ENCODE measurements at places on chromosomes 11 and 22. TPM values are rescaled to one million over a fixed set of nuclear protein-coding genes. Genes with fewer than 3 reads are reported as not detected.

DNA sequence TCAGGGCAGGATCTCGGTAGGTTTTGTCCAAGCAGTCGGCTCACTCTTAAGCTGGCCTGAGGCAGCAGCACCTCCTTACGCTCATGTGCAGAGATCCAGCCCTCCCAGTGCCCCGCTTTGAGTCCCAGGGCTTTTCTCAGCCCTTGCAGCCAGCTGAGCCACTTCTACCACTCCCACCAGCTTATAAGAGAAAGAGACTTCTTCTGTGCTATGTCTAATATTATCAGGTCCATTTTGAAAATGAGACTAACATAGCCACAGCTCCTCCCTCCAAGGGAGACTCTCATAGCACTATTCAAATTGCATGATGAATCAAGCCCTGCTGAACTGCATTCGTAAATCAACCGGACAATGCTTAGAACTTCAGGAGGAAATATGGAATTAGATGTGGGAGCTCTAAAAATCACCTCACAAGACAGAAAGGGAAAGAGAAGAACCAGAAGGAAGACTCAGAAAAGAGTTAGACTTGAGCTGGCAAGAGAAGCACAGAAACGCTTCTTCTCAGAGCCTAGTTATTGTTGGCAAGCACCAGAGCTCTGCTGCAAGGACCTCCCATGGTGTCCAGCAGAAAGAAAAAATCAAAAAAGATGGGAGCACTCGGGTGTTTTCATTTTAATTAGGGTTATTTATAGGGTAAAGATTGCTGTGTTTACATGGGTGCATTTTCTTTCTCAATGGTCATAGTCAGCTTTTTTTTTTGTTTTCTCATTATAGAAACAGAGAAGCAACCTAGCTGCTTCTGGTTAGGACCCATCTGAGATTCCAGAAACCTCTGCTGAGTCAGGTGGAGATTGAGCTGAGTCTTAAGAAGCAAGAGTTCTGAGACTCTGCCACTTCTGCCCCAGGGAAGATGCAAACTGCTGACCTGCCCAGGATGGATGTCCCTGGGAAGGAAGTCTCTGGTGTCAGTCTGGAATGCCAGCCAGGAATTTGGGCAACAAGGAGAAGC, 181.4 kb downstream of the ETS1 start:
- DNase-seq, result no peak

DNA sequence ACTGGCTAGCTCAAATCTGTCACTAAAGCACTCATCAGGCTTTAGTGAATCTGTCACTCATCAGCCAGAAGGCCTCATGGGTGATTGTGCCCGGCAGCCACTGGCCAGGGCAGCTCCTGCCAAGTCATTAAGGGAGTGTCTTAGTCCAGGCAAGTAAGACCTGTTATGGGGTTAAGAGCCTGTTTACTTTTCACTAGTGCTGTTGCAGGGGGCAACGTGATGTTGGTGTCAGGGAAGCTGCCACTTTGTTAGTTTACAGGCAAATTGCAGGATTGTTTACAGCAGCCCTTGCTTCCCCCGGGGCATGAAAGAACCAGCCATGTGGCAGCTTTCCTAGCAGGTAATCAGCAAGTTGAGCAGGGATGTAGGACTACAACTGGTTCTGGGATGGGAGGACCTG, 155.6 kb upstream of the NCAM1 start:
- DNase-seq, result peak; percentile 57

DNA sequence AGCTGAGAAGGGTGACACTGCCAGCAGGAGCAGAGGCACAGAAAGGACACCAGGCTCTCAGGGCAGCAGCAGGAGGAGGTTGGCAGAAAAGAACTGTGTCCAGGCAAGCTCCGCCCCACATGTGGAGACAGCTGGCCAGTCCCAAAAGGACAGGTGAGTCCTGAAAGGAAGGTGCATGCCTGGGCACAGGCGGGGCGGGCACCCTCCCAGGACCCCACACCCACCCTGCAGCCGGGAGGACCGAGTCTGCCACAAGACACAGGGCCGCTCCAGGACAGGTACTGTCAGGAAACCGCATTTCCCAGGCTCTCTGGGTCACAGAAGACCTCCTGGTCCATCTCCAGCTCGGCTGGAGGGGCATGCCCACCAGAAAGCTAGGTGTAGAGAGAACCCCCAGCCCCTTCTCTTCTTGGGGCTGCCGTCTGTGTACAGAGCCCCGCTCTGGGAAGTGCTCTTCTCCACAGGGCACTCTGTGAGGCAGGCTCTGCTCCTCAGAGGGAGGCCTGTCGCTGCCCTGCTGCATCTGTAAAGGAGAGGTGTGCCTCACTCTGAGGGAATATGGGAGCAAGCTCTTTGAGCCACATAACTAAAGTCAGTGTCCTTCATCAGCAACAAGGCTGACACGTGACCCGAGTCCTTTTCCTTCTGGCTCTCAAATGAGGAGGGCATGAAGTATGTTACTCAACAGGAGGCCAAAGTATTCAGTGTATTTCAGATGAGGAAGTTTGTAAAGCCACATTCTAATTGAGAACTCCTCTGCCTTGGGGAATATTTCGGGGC, 50.5 kb downstream of the CLTCL1 start:
- no peak for DNase-seq

- DNase-seq, result peak; percentile 93
Measured at GRCh38 chr11:22875869-22876473, 15.7 kb upstream of the CCDC179 start.

- no peak for DNase-seq
Measured at GRCh38 chr11:61442616-61443015, 12.7 kb downstream of the SDHAF2 start.

DNA sequence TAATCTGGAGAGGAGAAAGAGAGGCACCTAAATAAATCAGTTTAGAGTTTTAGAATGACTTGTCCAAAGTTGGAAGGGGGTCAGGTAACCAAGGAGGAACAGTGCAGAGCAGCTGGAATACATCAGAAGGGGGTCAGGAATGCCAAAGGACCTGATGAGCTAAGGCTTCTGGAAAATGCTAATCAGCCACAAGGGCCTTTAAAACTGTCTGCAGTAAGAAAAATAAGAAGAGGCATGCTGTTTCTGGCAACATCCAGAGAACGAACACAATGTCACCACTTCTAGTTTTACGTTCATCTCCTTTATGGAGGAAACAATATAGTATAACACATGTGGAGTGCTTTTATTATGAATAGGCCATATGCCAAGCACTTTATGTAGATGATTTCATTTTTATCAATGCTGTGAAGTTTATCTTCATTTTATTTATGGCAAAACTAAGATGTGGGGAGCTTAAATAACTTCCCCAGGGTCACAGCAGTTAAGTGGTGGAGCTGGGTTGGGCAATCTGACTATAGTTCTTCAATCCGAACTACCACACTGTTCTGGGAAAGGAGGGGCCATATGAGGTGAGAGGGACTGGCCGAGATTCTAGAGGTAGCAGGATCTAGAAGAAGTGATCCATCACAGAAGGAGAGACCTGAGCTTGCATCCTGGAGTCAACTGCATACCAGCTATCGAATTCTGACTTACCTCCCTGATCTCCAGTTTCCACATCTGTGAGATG, 22.6 kb downstream of the ACO2 start:
- DNase-seq, result peak; percentile 43

GRCh38 chr22:22414266-22414665, 94.3 kb downstream of the ZNF280B start:
- no peak for DNase-seq

- peak; percentile 40 for DNase-seq
Measured at GRCh38 chr11:8732748-8733241, 50.2 kb downstream of the RPL27A start.

DNA sequence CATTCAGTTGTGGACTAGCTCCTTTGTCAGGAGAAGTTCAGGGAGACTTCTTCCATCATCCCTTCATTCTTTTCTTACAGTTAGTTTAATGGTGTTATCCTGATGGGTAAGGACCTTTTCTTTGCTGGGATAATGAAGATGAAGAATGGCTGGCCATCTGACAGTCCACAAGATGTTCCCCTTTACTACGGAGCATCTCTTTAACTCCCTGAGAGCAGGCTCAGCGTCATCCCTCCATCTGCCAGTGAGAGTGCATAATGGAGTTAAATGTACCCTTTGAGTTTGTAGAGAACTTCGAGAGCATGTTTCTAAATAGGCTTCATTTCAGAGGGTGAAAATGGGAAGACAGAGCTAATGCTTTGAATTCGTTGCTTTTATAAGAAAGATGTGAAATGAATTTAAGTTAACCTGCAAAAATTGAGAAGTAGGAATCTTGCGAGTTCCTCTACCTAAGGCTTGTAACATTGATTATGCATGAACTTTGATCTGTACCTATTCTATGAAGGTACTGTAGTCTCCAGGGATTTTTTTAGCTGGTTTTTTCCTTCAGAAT, 1.7 kb downstream of the EP300 start:
- DNase-seq, result no peak

GRCh38 chr11:30196400-30197206, 34.2 kb upstream of the FSHB start:
- DNase-seq, result peak; percentile 90

GRCh38 chr11:6377902-6378639, 12.2 kb upstream of the SMPD1 start:
- no peak for DNase-seq

- no peak for DNase-seq
Measured at GRCh38 chr11:123145220-123145619, 49.8 kb downstream of the CLMP start.

GRCh38 chr11:94272738-94273313, 31.6 kb upstream of the IZUMO1R start:
- DNase-seq, result no peak

DNA sequence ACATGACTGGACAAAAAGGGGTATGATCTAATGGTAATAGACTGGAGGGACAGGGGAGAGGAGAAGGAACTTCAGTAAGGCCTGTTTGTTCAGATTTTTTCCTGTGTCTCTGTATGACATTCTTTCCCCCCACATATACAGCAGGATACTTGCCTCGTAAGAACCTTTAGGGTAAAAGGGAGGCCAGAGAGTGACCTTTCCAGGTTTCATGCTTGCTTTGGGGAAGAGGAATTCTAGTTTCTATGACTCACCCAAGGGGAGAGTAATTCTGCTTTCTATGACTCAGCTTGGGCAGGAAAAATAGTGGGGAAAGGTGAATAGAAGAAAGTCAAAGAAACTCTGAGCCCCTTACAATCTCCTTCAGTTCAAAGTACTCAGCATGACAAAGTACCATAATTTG, 457.0 kb downstream of the DLG2 start:
- DNase-seq, result no peak

The ZC3H12C gene
- 3.5 TPM for total RNA-seq

The ANKK1 gene
- total RNA-seq, result not detected

The SLCO2B1 gene
- 54.9 TPM for total RNA-seq

The CHRNA10 gene
- total RNA-seq, result not detected

Data from stomach (tissue), 19 donors.